ENCODE measurements at places on chromosomes 16 and 17.
A peak's percentile ranks its signal among the peaks of the same experiment; 100 is the strongest.

DNA sequence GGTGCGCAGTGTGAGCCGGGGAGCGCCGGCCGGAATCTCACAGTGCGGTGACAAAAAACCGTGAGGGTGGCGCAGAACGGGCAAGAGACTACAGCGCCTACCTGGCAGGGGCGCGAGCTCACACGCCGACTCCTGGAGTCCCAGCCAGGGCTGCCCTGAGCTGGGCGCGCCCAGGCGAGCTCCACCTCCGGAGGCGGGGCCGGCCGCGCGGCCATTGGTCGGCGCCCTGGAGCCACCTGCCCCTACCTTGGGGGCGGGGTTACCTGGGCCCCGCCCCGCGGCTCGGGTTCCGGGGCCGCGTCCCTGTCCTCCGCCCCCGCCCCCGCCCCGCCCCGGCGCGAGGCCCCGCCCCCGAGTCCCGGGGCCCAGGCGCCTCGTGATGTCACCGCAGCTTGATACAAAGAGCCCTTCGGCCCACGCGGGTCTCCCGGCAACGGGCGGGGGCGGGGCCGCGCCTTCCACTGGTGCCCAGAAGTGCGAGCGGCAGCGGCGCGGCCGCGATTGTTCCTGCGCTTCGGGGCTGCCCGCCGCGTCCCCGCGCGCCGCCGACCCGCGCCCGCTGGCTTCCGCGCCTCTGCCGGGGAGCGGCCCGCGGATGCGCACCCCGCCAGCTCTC lies 96.3 kb downstream of the RAB11FIP4 start:
- DNase-seq, result peak; percentile 88

GRCh38 chr17:45722161-45722560 lies 62.0 kb upstream of the CRHR1 start:
- DNase-seq, result no peak

DNA sequence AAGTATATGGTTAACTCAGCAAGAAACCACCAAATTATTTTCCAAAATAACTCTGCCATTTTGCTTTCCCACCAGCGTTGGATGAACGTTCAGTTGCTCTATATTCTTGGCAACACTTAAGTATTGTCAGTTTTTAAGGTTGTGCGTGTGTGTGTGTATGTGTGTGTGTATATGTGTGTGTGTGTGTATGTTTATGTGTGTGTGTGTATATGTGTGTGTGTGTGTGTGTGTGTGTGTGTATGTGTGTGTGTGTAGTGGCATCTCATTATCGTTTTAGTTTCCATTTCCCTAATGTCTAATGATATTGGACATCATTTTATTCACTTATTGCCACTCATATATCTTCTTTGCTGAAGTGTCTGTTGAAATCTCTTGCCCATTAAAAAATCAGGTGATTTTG lies 11.2 kb upstream of the SMTNL2 start:
- DNase-seq, result no peak

- no peak for DNase-seq
Observed at GRCh38 chr16:21145738-21146137, 4.9 kb downstream of the DNAH3 start.

DNA sequence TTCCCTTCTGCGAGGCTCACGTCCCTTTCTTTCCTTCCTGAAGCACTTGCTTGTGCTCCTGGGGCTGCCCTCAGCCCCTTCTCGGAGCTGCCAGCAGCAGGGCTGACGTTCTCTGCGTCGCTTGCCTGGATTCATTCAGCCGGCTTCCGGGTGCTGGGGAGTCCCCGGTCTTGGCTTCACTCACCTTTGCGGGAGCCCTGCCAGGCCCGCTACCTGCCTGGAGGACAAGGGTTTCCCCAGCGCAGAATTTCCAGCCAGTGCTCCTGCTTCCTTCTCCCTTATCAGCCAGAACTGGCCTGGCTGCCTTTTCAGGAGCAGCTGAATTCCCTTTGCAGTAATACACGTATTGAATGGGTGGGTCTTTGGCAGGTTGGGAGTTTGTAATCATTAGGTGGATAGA lies 22.1 kb upstream of the IL17C start:
- DNase-seq, result no peak

DNA sequence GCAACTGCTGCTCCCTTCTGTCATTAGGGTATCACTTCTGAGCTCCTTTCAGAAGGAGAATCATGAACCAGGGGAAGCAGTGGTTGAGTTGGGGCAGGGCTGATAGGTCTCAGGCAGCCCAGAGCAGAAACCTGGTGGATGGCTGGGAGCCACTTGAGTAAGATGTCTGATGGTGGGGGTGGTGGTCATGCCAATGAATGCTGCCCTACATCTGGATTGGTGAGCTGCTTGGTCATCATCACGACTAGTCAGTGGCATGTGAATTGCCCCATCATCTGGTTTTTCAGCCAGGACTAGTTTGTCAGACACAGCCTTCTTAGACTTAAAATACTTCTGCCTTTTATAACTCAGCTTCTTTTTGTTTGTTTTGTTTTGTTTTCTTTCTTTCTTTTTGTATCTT lies 2.6 kb downstream of the GID4 start:
- no peak for DNase-seq

- no peak for DNase-seq
Observed at GRCh38 chr16:56042416-56042815, 148.9 kb upstream of the GNAO1 start.

GRCh38 chr17:75594499-75595283 lies 7.1 kb downstream of the MYO15B start:
- peak; percentile 57 for DNase-seq

- DNase-seq, result no peak
Observed at GRCh38 chr17:27811961-27812360, 11.6 kb upstream of the NOS2 start.

DNA sequence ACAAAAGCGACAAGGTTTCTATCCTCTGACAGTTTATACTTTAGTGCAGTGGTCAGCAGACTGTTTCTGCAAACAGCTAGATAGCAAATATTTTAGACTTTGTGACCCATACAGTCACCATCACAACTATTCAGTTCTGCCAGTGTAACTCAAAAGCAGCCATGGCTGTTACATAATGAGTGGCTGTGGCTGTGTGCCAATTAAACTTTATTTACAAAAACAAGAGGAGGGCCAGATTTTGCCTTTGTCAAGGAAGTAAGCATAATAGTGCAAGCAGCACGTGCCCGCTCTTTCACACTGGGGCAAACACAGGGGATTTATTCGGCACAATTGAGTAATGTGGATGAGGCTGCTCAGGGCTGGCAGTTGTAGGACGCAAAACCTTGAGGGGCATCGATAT lies 551.5 kb downstream of the MAF start:
- no peak for DNase-seq

DNA sequence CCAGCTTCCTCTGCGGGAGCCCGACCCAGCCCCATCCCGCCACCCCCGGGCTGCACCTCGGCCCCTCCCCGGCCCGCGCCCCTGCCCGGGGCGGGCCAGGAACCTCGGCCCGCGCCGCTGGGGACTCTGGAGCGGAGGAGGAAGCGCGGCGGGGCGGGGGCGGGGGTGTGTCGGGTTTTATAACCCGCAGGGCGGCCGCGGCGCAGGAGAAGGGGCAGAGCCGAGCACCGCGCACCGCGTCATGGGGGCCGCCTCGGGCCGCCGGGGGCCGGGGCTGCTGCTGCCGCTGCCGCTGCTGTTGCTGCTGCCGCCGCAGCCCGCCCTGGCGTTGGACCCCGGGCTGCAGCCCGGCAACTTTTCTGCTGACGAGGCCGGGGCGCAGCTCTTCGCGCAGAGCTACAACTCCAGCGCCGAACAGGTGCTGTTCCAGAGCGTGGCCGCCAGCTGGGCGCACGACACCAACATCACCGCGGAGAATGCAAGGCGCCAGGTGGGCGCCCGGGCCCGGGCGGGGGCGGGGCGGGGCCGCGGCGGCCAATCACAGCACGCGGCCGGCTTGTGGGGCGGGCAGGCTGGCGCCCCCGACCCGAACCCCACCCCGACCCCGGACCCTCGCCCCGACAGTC lies at the start of gene ACE:
Gene ACE (plus strand): TSS at position 208 of the 626 bp plus-strand sequence. CDS start 34 bp downstream, at position 242.
- DNase-seq, result no peak

DNA sequence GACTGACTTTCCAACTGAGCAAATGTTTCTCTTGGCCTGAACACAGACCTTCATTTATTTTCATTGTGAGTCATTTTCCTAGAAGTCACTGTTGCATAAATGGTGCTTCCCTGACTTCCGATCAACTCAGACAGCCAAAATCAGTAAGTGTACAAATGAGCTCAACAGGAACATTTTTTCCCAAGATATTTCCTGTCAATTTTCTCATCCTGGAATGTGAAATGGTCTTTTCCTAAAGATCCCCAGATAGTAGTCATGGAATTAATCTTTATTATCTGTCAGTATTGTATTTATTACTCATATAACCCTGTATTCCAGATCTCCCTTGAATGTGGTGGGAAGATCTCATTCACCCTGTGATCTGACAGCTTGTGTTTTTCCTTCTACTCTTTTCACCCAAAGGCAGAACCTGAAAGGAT lies 360.3 kb upstream of the KIF2B start:
- no peak for DNase-seq

GRCh38 chr16:8832717-8833105 lies 35.1 kb downstream of the PMM2 start:
- DNase-seq, result no peak

GRCh38 chr16:50697881-50698767 lies 4.7 kb downstream of the NOD2 start:
- DNase-seq, result no peak

DNA sequence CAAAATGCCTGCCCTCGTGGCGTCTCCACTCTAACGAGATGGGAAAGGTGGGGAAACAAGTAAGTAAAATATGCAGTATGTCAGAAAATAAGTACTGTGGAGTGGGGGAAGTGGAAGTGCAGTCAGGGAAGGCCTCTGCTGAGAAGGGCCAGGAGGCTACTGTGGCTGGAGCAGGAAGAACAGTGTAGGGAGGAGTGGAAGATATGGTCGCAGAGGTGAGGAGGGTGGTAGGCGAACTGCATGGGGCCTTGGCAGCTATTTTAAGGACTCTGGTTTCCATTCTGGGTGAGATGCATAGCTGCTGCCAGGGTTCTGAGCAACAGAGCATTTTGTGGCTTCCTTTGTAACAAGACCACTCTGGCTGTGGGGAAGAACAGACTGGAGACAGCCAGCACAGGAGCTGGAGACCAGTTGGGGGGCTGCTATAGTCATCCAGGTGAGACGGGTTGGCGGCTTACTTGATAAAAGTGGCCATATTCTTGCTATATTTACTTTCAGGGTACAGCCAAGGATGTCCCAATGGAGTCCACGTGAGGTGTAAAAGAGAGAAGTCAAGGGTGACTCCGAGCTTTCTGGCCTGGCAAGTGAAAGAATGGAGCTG lies 42.6 kb downstream of the CYTH1 start:
- no peak for DNase-seq

GRCh38 chr16:86901483-86901882 lies 323.1 kb downstream of the FOXL1 start:
- DNase-seq, result no peak

DNA sequence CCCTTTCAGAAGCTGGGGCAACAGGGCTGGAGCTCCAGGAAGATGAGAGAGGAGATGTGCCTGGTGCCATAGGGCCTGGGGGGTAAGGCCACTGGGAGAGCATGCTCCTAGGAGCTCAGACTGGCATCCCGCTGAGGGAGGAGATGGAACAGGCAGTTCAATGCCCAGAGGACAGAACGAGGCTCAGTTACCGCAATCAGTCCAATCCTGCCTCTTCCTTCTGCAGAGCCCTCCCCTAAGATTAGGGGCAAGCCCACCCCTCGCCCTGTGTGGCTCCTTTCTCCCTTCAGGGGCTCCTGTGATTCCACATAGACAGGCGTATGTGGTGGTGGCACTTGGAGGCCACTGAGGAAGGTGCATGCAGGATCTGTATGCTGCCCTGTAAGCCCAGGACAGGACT lies 2.4 kb downstream of the CCDC42 start:
- DNase-seq, result no peak

- DNase-seq, result no peak
Observed at GRCh38 chr16:1113489-1113888, 17.4 kb upstream of the C1QTNF8 start.

- DNase-seq, result no peak
Observed at GRCh38 chr17:8062807-8063483, 24.1 kb downstream of the ALOX15B start.

GRCh38 chr17:76076146-76076764 lies 1.7 kb downstream of the GALR2 start:
- no peak for DNase-seq

GRCh38 chr16:28569021-28569420 lies 15.3 kb downstream of the SGF29 start:
- DNase-seq, result no peak

DNA sequence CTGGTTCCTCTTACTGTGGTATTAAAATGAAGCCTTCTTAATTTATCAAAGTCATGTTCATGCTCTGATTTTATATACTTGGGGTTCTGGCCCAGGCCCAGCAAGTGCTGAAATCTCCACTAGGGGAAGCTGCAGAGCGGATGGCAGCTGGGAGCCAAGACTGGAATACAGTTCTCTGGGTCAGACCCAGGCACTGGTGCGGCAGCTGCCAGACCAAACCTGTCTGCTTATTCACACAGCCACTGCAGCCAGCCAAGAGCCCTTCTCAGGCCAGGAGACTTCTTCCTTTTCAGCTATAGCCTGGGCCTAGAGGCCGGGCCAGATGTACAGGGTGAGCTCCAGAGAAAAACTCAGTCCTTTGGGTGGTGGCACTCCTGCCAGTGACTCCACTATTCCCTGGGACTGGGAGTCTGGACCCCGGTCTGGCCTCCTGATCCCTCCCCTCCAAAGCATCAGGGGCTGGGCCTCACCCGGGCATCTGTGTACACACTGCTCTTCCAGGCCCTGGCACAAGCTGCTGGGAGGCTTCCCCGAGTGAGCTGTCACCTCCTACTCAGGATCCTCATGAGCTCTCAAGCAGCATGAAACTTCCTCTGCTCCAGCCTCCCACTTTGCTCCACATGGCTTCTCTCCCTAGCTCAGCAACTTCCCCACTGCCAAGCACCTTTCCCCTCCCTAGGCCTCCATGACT lies 24.4 kb downstream of the ATP6V0D1 start:
- no peak for DNase-seq

- DNase-seq, result no peak
Observed at GRCh38 chr17:66255112-66255511, 25.9 kb upstream of the APOH start.

GRCh38 chr17:39113871-39114270 lies 37.6 kb downstream of the PLXDC1 start:
- DNase-seq, result no peak

DNA sequence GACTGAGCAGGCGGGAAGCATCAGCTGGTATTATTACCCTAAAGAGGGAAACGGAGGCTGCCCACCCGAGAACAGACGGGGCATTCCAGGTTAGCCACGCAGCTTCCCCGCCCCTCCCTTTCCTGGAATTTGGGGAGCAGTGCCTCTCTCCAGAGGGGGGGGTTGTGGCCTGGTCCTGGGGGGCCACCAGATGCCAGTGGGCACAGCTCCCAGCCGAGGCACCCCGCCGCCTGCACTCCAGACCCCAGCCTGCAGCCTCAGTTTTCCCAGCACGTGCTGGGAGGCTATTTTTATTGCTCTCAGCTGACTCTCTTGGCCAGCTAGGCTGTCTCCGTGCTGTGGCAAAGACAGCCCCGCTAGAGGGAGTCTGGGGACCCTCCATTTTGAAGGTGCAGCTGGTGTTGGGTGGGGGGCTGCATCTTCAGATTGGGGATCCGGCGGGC lies 62.7 kb upstream of the GSE1 start:
- DNase-seq, result no peak

GRCh38 chr17:15921640-15922039 lies 23.3 kb upstream of the ADORA2B start:
- no peak for DNase-seq

- DNase-seq, result no peak
Observed at GRCh38 chr16:4176906-4177417, 60.7 kb upstream of the ADCY9 start.
